Fibroblast of skin of back (primary cell): ENCODE measurements at places on chromosomes 2 and 18.

DNA sequence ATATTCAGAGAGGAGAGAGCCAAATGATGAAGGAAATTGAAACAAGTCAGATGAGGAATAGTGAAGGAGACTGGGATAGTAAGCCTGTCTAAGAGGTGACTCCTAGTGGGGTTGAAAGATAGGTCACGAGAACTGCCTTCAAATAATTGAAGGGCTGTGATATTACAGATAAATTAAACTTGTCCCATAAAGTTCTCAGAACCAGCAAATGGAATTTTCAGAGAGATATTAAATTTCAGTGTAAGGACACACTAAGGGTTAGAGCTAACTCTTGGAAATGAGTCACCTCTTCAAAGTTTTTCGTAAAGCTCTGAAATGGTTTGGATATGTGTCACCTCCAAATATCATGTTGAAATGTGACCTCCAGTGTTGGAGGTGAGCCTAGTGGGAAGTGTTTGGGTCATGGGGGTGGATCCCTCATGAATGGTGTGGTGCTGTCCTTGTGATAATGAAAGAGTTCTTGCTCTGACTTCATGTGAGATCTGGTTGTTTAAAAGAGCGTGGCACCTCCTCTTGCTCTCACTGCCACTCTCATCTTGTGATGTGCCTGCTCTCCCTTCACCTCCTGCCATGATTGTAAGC is 87.3 kb downstream of the BABAM2 start:
- peak; percentile 94 for DNase-seq

- peak; percentile 62 for DNase-seq
These were observed 83.6 kb downstream of the MREG start for GRCh38 chr2:215929602-215930335.

- no peak for DNase-seq
These were observed 78.3 kb upstream of the MAP4K3 start for GRCh38 chr2:39515273-39515896.

GRCh38 chr2:85799215-85799956 is 45.6 kb downstream of the ATOH8 start:
- DNase-seq = no peak

DNA sequence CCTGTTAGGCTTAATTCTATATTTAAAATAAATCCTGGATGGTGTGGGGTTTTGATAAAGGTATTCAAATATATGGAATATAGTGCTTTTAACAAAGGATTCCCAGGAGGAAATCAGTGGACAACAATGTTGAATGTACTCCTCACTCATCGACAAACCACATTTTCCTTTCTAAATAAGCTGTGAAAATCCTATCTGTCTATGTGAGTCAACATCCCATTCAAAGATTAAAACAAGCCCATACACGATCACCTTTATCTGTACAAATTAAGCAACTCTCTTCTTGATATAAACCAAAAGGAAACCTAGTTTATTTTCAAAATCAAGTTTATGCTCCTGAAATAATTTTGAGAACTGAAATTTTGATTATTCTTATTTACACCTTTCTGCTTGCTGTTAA is 153.4 kb downstream of the ERBB4 start:
- no peak for DNase-seq

- peak; percentile 68 for DNase-seq
These were observed 31.0 kb upstream of the SLC3A1 start for GRCh38 chr2:44244135-44244871.

- DNase-seq = peak; percentile 34
These were observed 69.7 kb upstream of the SULT1C3 start for GRCh38 chr2:108169982-108170625.

- peak; percentile 63 for DNase-seq
These were observed 142.4 kb downstream of the DDX1 start for GRCh38 chr2:15733867-15734673.

GRCh38 chr2:53131416-53131815 is 636.2 kb upstream of the CHAC2 start:
- peak; percentile 64 for DNase-seq

DNA sequence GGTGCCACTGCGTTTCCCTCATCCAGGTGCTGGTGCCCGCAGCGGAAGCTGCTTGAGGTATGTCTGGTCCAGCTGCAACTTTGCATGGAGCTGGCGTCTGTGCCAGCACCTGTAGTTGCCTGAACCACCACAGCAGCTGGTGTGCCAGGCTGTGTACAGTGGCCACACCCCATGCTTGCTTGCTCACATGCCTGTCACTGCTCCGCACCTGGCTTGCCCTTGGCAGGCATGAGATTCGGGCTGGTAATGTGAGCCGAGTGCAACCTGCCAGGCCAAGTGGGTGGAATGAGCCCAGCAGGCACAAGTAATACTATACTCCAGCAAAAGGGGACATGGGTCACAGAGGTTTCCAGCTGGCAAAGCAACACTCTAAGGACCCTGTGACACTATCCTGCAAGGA is 1123.3 kb upstream of the ACVR2A start:
- no peak for DNase-seq

- DNase-seq = peak; percentile 20
These were observed 209.5 kb downstream of the KLHL29 start for GRCh38 chr2:23594460-23594825.

DNA sequence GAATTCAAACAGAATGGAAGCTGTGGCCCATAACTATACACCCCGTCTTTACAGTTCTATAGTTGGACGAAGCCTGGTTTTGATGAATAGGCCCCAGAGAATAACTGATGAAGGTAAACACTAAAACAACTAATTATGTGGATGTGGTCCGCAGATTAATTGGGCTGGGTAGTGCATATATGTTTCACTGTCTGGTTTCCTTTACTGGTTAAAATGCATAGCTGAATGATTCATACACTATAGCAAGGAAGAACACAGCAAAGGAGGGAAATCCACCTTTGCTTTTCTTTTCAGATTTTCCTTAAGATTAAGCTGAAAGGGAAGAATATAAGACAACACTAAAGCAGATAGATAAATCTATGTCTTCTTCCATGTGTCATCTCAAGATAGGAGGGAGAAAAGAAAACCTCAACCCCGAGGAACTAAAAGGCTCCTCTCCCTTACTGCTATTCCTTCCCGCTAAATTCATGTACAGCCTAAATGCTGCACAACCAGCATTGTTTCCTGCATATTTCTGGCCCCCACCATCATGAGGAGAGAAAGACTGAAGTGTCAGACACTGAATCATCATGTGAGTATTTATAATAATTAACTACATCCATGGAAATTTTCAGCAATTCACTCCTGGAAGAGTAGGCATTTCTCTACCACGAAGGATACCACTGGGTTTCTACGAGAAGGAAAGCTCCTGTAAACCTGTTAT is 297.1 kb upstream of the CCDC68 start:
- DNase-seq = peak; percentile 86

DNA sequence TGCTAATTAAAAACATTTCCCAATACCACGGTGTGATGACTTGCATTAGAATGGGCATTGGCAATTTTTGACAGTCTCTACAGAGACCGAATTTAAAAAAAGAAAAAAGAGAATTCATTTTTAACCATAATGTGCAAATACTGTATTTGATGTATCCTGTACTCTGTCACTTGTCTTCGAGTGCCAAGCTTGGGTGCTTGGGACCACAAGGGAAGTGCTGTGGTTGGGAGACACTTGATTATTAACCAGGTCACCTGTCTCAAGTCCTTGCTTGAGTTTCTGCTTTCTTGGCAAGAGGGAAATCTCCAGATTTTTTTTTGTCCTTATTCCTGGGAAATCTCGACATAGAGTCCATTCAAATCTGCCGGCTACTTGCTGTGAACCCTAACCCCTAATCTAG is 209.0 kb downstream of the MC4R start:
- no peak for DNase-seq

- DNase-seq = no peak
These were observed 269.3 kb upstream of the MYT1L start for GRCh38 chr2:2600366-2600765.

DNA sequence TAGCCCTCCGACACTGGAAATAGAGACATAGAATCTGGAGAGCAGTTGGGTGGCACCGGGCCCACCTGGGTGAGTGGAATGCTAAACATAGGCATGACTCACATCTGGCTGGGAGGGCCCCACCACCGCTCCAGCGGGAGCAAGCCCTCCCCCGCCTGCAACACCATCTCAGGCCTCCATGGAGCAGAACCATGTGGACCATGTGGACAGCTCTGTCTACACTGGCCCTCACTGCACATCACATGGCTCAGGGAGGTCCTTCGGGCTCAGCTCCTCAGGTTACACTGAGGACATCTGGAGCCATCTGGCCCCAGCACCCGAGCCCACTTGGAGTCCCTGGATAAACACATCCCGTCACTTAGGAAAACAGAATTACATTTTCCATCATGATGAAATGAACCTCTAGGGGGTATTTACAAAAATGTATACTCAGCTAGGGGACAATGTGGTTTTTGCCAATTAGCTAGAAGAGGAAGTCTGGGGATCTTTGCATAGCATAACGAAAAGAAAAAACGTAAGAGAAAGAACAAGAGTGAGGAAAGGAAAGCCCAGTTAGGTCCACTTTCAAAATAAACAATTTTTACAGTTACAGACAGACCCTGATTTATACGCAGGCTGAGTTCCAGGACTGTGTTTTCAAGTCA is 30.7 kb upstream of the MLPH start:
- peak; percentile 96 for DNase-seq

DNA sequence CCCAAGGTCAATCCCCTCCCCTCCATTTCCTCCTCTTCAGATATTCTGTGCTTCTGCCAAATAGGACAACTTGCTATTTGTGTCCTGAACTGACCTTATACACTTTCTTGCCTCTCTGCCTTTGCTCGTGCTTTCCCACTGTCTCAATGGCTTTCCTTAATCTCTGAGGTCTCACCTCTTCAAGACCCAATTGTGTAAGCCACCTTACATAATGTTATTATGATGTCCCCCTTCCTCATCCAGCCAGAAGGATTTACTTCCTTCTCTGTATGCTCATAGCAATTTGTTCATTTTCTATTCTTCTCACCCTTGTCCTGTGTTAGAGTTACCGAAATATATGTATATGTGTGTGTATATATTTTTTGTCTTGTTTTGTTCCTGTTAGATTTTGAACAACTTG is 26.9 kb upstream of the DARS1 start:
- DNase-seq = no peak

DNA sequence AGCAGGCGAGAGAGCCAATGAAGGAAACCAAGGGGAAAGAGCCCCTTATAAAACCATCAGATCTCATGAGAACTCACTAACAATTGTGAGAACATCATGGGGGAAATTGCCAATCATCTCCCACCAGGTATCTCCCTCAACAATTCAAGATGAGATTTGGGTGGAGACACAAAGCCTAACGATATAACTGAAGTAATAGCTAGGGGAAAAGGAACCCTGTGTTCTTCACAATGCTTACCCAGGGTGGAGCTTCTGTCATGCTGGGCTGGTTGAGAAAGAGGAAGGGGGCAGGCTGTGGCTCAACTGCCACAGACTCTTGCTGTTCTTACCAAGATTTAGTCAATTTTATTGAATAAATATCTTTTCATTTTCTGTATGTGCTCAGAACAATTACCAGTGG is 392.1 kb upstream of the HS6ST1 start:
- DNase-seq = no peak
